ENCODE measurements at places on chromosomes 5 and 9.

DNA sequence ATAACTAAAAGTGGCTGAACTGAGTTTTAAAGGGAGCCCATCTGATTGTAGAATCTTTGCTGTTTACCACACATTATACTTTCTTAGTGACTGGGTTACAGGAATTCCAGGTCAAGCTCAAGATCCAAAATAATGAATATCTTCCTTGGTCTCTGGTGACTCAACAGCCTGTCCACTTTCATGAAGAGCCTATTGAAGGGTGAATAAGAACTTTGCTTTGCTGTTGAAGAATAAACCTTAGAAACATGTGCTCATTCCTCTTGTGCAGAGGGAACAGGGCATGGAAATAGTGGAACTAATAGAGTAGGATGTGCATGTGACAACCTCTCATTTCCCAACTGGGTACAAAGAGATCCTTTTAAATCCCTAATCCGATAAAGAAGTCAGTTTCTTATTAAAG lies 21.4 kb downstream of the ALDH1A1 start:
- no peak for DNase-seq

GRCh38 chr9:115126404-115126803 lies 8.4 kb upstream of the TNC start:
- DNase-seq = no peak

GRCh38 chr9:136854842-136855460 lies 2.8 kb downstream of the MAMDC4 start:
- DNase-seq = no peak

- DNase-seq = no peak
These were observed 113.5 kb downstream of the CAMK4 start for GRCh38 chr5:111337688-111338087.

GRCh38 chr9:37911271-37911681 lies 7.3 kb upstream of the SLC25A51 start:
- DNase-seq = no peak

DNA sequence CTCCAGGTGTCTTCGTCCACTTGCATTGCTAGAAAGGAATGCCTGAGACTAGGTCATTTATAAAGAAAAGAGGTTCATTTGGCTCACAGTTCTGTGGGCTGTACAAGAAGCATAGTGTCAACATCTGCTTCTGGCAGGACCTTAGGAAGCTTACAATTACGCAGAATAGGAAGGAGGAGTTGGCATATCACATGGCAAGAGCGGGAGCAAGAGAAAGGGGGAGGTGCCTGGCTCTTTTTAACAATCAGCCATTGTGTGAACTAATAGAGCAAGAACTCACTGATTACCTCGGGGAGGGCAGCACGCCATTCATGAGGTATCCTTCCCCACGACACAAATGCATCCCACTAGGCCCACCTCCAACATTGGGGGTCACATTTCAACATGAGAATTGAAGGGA lies 134.4 kb upstream of the EFNA5 start:
- DNase-seq = no peak

DNA sequence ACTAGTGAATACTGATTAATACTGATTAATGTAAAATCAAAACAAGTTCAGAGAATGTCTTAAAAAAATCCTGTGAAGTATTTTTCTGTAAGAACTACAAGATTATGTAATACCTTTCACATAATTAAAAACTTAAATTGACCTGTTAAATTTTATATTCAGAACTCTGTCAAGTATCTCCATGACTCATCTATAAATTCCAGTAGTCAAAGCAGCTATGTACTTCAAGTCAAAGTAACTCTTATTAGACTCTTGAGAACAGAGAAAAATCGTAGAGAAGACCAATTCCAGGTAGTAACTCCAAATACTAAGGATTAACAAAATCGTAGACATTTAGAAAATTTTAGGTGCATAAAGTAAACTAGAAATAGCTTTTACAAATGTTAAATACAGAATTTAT lies 77.1 kb downstream of the HOMER1 start:
- no peak for DNase-seq

DNA sequence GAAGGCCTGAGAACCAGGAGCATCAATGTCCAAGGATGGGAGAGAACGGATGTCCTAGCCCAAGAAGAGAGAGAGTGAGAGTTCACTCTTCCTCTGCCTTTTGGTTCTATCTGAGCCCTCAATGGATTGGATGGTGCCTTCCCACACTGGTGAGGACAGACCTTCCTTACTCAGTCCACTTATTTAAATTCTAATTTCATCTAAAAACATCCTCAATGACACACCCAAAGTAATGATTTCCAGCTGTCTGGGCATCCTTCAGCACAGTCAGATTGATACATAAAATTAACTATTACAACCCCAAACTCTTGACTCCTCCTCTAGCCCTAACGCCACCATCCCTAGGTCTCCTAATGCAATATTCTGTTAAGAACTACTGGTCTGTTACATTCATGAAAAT lies 122.0 kb downstream of the GAS1 start:
- no peak for DNase-seq

DNA sequence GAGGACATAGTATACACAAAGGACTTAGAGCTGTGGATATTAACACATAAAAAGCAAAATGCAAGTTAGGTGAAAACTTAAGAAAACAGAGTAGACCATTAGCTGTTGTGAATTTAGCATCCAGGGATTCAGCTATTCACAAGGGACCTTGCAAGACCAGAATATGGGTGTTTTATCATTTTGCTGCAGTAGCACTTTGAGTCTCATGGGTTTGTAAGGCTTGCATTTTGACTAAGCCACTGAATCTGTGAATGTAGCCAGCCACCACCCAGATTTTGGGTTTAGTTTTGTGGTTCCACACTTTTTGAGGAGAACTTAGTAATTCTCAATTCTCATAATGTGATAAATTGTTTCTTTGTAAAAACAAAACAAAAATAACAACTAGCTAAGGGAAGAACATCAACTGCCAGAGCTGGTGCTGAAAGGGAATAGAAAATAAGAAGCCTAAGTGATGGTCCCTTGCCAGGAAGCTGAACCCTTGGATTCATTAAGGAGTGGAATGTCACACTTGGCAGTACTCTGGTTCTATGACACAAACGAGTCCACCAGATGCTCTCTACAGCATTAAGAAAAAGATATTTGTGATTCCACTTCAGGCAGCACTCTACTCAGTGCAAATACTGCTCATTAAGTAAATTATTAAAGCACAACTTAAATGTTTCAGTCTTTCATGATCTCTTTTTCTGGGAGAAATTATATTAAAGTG lies 557.4 kb upstream of the ZNF462 start:
- DNase-seq = no peak

DNA sequence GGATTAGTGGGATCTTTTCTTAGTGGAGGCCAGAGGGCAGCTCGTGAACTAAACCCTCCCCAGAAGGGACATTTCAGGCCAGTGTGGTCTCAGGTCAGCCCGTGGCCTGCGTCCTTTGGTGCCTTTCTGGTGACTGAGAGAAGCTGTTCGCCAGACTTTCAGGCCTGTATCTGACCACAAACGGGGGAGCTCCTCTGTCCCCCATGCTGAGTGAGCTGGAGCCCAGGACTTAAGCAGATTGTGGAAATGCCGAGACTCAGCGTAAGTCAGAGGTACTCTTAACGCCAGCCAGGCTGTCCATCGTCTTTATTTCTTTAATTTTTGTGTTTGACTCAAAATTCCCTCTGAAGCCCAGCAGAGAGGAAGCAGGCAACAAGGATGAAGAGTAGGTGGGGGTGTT lies 54.8 kb upstream of the NCS1 start:
- DNase-seq = no peak

DNA sequence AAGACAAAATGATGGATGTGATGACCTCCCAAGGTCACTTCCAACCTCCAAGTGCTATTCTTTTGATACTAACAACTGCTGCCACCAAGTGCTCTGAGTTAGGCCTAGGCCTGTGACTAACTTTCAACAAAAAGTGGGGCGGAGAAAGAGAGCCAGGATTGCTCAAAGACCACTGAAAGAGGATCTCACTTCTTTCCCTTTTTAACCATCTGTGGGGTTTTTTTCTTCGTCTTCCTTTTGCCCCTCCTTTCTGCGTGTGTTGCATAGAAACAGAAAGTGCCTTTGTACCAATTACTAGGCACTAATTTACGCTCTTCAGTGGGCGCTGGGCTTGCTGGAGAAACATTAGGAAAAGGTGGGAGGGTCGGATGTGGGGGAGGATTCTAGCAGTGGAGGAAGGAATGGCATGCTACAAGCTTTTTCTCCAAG lies 8.0 kb downstream of the KLF9 start:
- no peak for DNase-seq

DNA sequence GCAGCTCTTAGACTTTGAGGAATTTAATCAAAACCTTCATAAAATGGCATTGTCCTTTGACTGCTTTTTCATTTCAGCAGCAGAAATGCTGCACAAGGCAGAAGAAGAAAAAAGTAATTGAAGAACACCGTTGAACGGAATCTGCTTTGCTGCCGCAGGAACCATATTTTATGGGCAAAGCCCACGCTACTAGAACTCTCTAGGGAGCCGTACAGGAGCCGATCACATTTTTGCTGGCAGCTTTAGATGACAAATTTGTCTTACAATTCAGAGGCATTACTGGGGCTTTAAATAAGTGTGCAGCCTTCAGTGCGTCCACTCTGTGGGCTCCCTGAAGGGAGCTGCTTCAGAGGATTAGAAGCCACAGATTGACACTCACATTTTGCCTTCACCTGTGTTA lies 5.4 kb downstream of the CFAP90 start:
- DNase-seq = no peak

- DNase-seq = no peak
These were observed 222.4 kb downstream of the CACNA1B start for GRCh38 chr9:138099803-138100598.

DNA sequence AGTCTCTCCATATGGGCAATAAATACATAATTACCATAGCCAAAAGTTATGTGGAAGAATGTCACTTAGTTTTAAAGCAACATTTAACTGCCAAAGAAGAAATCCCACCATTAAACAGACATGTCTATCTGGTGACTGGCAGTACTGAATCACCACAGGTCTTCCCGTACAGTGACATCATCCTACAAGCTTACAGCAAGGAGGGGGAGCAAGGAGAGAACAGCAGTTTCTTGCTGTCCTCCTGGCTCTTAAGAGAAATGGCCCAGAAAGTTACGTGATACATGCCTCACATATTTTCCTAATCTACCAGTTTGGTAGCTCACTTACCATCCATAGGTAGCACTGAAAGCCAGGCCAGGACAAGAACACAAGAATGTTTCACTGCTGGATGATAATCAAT lies 671.0 kb downstream of the DMRTA1 start:
- no peak for DNase-seq

- no peak for DNase-seq
These were observed 14.9 kb upstream of the C5orf63 start for GRCh38 chr5:127088251-127088650.

GRCh38 chr9:91522481-91522880 lies 98.8 kb upstream of the NFIL3 start:
- no peak for DNase-seq

DNA sequence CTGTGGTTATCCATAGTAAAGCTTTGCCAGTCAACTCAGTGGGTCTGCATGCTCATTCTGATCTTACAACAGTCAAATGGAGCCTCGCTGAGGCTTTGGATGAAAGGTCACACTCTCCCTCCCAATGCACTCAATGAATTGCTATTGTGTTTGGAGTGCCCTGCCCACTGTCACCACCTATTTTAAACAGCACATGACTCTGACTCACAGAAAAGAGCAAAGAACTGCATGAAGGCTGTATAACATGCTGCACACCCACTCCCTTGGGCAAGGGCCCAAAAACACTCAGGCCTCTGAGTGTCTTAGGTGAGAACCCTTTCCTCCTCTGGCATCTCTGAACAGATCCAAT lies 118.7 kb upstream of the CCDC112 start:
- DNase-seq = no peak

GRCh38 chr5:120108586-120109248 lies 355.4 kb upstream of the PRR16 start:
- no peak for DNase-seq

DNA sequence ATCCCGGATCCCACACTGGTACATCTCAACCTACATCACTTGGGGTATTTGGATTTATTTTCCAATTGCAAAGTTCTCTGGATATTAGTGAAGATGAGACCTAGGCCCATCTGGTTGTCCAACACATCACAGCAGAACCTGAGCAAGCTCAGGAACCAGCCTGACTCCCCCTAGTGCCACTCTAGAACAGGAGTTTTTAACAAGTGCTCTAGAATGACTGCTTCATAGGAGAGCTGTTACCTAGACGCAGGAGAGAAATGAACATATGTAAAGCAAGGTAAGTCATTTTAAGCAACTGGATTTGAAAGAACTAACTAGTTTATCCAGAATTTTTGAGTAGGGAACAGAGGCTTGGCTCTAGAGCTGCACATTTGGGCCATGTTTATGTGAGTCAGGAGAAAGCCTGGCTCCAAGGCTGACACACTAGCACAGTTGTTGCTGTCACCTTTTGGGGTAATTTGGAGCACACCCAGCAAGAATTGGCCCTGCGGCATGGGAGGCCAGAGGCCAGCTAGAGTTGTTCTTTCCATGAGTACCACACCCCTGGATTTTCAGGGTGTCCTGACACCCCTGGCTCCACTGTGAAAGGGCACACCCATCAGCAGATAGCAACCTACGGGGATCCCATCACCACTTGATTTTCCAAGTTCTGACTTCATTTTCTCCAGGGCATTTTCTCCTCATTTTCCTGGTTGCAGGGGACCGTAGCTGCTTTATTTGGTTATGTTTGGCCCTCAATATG lies 110.9 kb upstream of the LPAR1 start:
- DNase-seq = no peak

DNA sequence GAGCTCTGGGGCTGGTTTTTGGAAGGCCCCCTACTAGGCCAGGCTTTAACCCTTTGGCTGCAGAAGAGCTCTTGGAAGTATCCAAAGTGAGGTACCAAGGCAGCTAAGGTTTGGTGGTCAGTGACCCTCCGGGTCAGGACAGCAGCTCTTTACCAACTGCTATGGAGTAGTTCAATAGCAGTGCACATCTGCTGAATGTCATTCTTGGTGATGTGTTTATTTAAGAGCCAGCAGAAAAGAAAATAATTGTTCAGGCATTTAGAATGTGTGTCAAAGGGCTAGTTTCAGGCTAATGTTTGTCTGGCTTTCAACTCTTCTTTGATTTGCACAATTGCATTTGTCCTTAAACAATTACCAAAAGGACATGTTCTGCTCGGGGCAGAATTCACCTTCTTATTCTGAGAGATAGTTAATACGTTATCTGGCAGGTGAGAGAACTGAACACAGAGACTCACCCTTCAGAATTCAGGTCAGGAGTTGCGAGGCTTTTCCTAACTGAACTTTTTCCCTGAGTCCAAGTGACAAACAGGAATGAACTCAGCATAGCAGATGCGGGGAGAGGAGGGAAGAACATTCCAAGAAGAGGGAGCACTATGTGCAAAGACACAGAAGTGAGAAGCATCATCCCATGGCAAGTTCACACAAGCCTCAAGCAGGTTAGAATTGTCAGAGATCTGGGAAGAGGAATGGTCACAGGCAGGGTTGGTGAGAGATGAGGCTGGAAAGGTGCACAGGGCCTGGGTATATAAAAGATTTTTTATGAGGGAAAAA lies 556.7 kb upstream of the TLE4 start:
- DNase-seq = no peak

Measured in activated CD8-positive, alpha-beta memory T cell treated with anti-CD3 and anti-CD28 coated beads for 4 hours (primary cell).